Effector memory CD4-positive, alpha-beta T cell (primary cell): ENCODE measurements at places on chromosomes 12 and 14.

DNA sequence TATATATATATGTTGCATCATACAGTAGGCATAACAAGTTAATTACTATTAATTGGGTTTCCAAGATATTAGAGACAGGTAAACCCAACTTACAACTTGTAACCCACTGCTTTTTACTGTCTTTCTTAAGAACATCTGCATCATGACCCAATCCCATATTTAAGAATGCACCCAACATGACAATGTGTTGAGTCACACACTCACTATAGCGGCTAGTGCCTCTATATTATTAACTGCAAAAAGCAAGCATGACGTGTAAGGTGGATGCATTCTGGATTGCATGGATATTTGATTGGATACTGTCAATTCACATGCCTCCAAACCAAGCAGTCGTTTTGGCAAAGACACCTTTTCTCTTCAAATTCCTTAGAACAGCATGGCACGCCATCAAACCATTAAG, 68.2 kb downstream of the KSR2 start:
- H3K36me3 ChIP-seq = no peaks in the 10 kb centered on the region
- no peak overlapping the region for H3K4me3 ChIP-seq
- no peaks in the 10 kb centered on the region for H3K27me3 ChIP-seq

DNA sequence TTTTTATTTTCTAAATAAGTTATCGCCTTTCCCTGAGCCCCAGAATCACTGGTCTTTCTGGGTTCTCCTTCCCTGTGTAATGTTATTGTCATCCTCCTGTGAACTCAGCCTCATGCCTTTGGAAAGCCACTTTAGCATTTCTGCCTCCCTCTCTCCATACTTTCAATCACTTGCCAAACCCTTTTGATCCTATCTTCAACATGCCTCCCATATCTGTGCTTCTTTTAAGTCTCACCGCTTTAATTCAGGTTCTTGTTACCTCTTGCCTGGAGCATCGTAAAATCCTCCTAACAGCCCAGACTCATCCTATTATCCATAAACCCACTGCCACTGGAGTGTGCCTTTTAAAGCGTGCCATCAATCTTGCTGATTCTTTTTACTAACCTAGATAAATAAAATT, 321.8 kb downstream of the BMP4 start:
- H3K4me3 ChIP-seq = no peak overlapping the region
- no peak for DNase-seq
- no peaks in the 10 kb centered on the region for H3K27me3 ChIP-seq
- no peaks in the 10 kb centered on the region for H3K4me1 ChIP-seq
- no peak overlapping the region for H3K27ac ChIP-seq

DNA sequence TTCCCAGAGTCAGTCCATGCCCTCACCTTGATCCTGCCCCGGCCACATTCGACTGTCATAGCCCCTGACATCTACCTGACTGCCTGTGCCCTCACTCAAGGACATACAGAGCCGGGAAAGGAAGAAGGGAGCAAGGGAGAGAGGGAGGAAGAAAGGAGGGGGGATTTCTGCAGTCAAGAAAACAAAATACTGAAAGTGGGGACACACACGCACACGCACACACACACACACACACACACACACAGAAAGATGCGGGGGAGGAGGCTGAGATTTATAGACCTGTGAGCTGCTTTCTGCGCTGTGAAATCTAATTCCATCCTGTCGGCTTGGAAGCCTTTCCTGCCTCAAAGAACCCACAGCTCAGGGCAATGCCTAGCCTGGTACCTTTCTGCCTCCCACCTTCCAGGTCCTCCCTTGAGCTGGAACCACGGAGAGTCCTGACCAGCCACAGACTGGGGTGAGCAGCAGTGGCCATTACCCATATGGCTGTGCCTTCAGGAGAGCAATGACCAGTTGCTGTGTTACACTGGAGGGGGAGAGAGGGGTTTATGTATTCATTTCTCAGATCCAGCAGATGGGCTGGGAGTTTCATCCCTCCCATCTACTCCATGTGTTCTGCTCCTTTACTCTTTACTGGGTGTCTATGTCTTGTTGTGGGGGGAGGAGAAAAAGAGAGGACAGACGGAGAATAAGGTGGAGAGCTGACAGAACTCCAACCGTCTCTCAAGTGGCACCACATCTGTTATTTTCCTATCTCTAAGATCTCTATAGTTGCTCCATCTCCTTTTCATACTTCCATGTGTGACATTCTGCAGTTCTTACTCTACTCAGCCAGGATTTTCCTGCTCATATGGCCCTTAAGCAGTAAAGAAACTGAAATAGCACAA, 12.9 kb downstream of the C14orf93 start:
- no peaks in the 10 kb centered on the region for H3K27me3 ChIP-seq
- no peak for DNase-seq
- H3K36me3 ChIP-seq = no peaks in the 10 kb centered on the region
- no peak overlapping the region for H3K27ac ChIP-seq
- no peaks in the 10 kb centered on the region for H3K4me1 ChIP-seq

DNA sequence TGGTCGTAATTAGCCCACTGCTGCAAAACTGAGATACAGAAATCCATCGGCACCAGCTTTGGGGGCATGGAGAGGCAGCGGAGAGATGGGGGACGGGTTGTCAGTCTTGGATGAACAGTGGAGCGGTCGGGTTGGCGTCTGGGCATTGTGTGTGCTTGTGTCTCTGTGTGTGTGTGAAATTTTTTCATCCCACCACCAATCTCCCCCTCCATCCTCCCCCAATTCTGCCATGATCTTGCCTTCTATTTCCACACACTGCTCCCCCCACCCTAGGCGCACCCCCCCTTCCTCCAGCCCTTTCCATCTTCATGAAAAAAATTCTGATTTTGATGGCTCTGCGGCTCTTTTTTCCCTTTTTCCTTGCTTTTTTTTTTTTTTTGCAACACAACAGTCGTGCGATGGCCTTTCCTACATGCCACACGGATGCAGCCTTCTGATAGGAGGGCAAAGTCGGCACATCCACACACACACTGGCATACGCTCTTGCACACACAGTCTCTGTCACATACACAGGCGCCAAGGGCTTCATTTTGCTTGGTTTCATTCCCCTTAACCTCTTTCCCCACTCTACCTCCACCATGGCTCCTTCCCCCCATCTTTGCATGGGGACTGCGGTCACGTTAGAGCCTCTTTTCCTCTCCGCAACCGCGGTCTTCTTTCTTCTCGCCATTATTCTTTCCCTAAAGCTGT, 3.3 kb downstream of the NRXN3 start:
- H3K4me1 ChIP-seq = no peaks in the 10 kb centered on the region
- no peak overlapping the region for H3K27ac ChIP-seq
- no peak overlapping the region for H3K4me3 ChIP-seq
- no peak for DNase-seq
